ENCODE measurements at places on chromosomes 1 and 21.

DNA sequence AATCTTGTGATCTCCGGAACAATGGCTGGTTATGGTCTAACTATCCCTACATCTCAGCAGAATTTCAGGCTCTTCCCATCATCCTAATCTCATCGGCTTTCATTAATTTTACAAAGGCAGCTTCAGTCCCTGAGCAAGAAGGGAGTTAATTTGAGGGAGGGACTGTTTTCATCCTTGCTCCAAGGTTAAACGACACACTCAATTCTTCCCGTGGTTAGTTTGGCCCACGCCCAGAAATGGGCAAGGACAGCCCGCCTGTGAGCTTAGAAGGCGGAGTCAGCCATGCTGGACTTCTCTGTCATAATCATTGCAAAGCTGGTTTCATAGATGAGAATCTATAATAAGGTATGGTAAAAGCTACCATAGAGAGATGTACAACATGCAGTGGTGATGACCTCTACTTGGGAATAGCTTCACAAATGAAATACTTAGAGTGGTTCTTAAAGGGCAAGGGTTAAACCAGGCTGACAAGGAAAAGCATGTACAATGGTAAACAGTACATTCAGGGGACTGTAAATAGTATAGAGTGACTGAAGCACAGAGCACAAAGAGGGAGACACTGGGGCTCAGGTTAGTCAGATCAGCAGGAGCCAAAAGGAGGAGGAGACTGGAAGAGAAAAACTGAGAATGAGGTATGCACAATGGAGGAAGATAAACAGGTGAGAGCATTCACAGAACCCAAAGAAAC, 108.8 kb downstream of the SMYD3 start:
- no peak for DNase-seq

- no peak for DNase-seq
These were observed 88.1 kb downstream of the COP1 start for GRCh38 chr1:176118985-176119384.

- DNase-seq, result no peak
These were observed 124.8 kb downstream of the ESRRG start for GRCh38 chr1:216598448-216598847.

DNA sequence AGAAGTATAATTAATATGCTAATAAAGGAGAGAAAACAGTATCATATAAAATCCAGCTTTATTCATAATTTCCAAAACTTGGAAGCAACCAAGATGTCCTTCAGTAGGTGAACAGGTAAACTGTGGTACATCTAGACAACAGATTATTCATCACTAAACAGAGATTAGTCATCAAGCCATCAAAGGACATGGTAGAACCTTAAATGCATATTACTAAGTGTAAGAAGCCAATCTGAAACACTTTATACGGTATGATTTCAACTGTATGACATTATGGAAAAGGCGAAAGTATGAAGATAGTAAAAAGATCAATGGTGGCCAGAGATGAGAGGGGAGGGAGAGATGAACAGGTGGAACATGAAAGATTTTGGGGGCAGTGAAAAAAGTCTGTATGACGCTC, 541.7 kb downstream of the SMYD3 start:
- DNase-seq, result no peak

- no peak for DNase-seq
These were observed 399 bp upstream of the PTPRC start for GRCh38 chr1:198638441-198638840.

DNA sequence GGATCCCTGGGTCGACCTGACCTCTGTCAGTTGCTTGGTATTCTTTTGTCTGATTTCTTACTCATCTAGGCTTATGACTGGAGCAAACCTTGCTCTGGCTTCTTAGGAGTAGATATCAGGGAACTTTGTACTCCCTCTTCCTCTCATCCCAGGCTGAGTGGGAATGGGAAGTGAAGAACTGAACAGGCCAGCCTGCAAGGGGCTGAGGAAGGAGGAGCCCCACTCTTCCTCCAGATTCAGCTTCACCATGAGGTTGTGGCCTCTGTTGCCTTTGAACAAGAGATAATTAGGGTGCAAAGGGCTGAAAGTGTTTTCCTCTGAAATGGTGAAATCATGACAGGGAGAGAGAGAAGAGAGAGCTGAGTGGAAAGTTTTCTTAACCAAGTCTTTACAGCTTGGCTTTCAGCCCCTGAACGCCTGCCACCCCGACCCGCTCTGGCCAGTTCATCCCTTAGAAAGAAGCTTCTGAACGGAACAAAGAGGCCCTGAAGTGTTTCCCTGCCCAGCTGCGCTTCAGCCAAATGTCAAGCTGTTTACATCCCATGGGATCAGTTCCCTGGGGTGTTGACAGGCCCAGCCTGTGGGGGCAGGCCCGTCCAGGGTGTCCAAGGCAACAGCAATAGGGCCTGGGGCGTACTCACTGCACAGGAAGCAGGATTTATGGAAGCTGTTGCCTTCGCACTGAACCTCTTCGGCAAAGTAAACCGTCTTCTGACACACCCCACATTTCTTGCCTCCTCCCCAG, 11.2 kb downstream of the CSRP1 start:
- DNase-seq, result no peak

DNA sequence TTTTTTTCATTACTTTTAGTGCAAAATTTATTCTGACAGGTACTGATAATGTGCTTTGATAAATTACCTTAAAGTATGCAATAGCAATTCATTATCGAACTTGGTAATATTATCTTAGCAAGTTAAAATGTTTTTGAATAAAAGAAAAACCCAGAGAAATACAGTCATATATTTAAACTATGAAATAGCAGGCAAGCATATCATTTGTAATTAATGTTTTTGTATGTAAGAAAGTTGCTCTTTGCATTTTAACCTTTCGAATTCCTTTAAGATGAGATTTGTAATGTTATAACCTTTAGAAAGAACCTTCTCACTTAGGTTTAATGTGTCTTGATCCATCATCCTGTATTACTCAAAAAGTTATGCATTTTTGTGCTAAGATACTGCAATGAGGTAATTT, 585.6 kb downstream of the PTBP2 start:
- DNase-seq, result no peak

- DNase-seq, result no peak
These were observed 168.2 kb downstream of the GRIK1 start for GRCh38 chr21:29771491-29772066.

GRCh38 chr1:208598021-208598420, 353.8 kb upstream of the PLXNA2 start:
- DNase-seq, result no peak

- no peak for DNase-seq
These were observed 81.1 kb upstream of the PGBD5 start for GRCh38 chr1:230507236-230507635.

- DNase-seq, result no peak
These were observed 34.7 kb downstream of the EPRS1 start for GRCh38 chr1:220011620-220012019.

Data from CD4-positive, alpha-beta T cell treated with Interleukin-12 subunit alpha and Interleukin-12 subunit beta, for 1 hour (primary cell).